ENCODE measurements at places on chromosomes 11 and 22.

- DNase-seq: no peak
Measured at GRCh38 chr11:116823031-116823843, at the start of gene APOA4. Gene APOA4, minus strand, starts transcription at chr11:116823304. Its CDS starts 113 bp downstream, at chr11:116823191.

- no peak for DNase-seq
Measured at GRCh38 chr11:46331282-46331984, 15.8 kb upstream of the DGKZ start.

DNA sequence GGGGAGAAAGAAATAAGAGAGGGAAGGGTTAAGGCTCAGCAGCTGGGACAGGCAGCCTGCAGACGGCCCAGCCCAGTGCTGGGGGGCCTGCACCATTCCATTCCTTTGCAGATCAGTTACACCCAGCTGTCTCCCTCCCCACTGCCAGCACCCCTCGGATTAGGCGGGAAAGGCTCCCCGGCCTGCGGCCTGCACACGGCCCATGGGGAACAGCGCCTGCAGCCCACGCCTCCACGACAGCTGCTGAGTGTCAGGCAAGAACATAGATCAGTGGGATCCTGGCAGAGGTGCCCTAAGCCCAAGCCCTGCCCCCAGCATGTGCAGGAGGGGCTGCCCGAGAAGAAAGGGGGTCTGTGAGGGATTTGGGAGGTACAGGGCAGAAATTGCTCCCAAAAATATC is 65.8 kb upstream of the MYOD1 start:
- no peak for DNase-seq

DNA sequence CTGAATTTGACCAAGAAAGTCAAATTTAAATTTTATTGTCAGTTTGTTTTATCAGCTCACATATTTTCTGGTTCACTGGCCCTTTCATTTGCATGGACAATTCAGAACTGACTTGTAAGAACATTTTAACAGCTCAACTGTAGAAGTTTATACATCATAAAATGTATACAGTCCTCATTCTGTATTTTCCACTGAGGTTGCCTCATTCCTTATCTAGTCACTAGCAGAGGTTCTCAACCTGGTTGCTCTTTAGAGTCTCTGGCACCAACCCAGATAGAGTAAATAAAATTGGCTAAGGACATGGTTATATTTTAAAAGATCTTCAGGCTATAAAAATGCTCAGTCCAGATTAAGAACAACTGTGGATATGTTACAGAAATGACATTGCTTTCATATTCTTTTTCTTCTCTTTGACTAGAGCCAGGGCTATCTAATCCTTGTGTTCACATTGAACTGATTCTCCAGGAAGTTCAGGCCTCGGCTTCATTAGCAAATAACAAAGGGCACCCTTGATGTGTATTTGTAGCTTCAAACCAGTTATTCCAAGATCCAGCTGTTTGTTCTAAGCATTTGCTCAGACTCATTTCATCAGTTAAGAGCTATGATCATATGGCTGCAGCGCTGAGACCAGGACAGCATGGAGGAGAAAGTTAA is 782.5 kb downstream of the ETS1 start:
- DNase-seq: no peak

DNA sequence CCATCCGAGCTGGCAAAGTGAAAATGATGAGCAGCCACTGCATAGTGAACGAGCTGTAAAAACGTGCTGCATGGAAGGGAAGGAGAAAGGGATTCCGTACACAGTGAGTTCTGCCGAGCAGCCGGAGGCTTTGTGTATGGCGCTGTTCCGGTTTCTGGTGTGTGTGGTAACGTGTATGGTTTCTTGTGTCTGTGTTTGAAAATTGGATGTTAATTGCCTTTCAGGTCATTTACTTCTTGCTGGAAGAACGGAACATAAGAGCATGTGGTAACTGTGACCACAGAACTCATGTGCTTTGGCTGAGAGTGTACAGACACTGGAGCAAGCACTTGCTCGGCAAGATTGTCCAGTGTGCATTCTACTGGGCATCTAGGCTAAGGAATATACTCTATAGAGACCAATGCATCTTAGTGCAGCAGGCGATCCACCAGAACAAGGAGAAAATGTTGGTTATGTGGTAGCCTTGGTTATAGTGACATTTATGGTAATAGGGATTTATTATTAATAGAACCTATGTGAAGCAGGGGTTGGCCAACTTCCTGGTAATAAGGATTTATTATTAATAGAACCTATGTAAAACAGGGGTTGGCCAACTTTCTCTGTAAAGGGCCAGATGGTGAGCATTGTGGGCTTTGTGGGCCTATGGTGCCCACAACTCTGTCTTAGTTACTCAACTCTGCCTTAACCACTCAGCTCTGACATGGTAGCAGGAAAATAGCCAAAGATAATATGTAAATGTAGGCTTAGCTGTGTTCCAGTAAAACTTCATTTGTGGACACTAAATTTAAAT is 49.2 kb downstream of the GRAMD1B start:
- DNase-seq: peak; percentile 83

GRCh38 chr11:1772270-1773130 is 8.8 kb upstream of the CTSD start:
- DNase-seq: no peak

- DNase-seq: no peak
Measured at GRCh38 chr11:95363164-95363563, 132.2 kb upstream of the SESN3 start.

DNA sequence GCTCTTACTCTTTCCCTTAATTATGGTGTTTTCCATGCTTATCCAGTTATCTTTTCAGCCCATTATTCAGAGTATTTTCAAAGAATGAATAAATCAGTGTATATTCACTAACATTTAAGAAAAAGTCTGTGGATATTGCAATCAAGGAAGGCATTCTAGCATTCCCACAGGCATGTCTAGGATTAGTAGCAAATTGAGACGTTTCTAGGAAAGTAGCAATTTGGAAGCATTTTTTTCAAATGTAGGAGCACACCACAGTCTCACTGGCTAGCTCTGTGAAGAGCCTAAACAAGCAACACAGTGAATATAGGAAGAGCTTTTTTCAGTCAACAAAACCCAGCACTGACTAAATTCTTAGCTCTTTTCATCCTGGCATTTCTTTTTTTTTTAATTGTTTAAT is 65.4 kb downstream of the CCDC34 start:
- no peak for DNase-seq

DNA sequence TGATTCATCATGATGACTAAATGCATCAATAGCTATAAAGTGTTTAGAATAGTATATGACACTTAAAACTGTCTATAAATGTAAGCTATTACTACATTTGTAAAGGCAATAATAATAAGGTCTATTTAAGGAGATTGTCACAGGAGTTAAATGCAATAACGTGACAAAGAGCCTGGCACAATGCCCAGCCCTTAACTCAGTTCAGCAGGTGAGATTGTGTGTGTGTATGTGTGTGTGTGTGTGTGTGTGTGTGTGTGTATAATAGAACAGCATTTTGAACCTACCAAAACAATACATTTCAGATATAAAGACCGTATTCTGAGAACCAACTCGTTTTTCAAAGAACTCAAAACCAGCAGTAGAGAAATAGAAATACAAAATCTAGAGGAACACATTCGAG is 177.5 kb downstream of the MYO18B start:
- DNase-seq: no peak

DNA sequence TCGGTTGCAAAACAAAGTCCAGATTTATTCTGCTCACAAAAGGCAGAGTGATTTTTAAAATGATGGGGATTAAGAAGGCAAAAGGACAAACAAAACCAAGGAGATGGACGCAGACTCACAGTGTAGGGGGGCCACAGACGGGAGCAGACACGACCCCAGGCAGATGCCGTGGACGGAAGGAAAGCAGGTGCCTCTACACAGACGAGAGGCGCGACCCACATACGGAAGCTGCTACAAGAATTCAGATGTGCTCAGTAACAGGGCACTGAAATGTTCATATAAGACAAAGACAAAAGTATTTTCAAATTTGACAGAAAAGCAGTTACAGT is 148.9 kb downstream of the BRD1 start:
- no peak for DNase-seq

DNA sequence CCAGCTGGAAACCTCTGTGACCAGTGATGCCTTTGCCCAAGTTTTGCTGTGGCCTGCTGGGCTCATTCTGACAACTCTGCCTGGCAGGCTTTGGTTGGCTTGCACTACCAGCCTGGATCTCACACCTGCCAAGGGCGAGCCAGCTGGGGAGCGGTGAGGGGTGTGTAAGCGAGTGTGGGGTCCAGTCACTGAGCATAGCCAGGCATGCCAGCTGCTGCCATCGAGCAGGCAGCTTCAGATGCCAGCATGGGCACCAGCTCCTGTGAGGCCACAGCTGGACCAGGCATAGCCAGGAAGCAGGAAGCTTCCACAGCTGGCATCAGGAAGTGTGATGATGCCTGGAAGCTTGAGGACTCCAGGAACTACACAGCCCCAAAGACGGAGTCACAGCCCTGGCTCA is 1674.6 kb downstream of the LRRC4C start:
- no peak for DNase-seq

GRCh38 chr22:26671317-26672059 is 14.1 kb downstream of the MIAT start:
- DNase-seq: no peak

GRCh38 chr22:28015676-28016601 is 96.9 kb upstream of the PITPNB start:
- no peak for DNase-seq

DNA sequence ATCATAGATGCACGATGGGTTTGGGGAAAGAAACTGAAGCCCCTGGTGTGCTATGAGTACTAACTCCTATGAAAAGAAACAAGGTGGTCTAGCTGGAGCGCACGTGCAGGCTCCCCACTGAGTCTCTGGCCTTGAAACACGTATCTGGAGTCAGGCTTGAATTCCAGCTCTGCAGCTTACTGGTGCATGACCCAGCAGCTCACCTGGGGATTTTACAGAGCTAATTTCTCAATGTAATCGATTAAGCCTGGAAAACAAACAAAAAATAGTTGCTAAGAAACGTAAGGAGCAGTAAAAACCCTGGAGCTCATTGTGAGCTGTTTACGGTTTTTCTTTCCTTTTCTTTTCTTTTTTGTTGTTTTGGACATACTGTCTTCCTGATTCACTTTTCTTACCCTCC is 12.3 kb downstream of the KCNJ1 start:
- DNase-seq: no peak

DNA sequence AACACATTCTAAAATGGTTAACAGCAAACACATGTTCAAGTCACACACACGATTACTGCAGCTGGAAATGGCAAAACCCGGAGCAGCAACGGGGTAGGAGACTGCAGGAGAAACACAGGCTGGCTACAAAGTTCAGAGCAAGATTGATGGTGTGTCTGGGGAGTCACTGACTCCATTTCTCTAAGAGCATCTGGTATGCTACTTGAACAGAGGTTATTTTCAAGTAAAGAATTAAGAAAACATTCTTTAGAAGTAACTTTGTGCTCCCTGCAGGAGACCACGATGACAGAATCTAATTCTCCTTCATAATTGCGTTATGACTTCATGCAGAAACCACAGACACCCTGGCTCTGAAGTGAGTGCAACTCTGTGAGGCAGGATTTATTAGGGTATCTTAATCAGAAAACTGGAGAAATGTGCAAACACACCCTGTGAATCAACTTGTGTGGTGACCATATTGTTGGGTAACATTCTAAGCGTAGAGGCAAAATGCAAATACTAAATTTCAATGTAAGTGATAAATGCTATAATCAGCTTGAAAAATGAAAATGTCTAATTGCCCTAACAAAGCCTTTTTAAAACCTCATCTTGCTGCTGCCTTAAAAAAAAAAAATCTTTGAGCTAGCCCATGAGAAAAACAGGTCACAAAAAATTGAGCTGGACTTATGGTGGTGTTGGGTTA is 303.0 kb downstream of the CADM1 start:
- DNase-seq: no peak

GRCh38 chr11:105000797-105001196 is 22.2 kb downstream of the CASP5 start:
- peak; percentile 61 for DNase-seq

- DNase-seq: no peak
Measured at GRCh38 chr11:118295815-118296454, 8.6 kb upstream of the CD3E start.

- DNase-seq: no peak
Measured at GRCh38 chr11:10287140-10287539, 6.9 kb downstream of the SBF2 start.

- DNase-seq: no peak
Measured at GRCh38 chr11:103602840-103603239, 433.6 kb upstream of the DDI1 start.

- no peak for DNase-seq
Measured at GRCh38 chr11:113538451-113539412, 63.5 kb upstream of the DRD2 start.

DNA sequence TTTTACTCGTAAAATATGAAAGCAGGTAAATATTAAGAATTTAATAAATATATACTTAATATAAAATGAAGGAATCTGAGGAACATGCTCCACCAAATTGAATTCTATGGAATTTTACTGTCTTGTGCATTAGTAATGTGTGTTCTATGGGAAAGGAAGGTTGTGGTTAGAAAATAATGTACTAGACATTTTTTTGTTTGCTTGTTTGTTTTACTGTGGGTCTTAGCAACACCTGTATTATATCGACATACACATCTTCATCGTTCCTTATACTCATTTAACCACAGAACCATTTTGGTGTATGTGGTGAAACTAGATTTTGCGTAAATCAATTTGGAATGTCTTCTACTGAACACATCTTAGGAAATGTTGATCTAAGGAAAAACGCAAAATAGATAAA is 114.1 kb upstream of the MTMR2 start:
- DNase-seq: no peak

DNA sequence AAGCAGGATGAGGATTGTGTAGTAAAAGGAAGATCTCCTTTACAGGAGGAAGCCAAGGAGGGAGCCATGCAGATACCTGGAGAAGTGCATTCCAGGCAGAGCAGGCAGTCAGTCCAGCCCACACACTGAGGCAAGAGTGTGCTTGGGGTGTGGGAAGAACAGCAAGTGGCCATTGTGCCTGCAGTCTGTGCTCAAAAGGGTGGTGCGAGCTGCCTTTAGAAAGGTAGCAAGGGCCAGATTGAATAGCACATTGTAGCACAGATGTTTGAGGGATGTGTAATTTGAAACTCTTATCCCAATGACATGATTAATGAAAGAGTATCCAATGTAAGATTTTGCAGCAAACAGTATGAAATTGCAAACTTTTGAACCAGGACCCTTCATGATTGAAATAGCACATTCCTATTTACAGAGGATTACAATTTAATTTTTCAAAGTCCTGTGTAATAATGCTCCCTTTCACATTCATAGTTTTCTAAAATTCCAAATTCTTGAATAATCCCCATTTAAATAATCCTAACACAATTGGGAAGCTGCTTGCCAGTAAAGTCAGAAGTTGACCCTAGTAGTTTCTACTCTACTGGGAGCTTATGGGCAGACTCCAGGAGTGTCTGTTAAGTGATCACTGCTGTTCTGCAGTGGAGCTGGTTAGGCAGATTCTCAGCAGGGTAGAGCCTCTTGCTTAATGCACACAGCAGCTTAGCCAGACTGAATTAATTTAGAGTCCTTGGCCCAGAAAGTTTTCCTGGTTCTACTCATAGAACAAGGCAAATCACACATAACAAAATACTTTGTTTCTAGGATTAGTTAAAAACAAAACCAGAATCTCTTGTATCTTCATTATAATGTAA is 78.1 kb downstream of the CYB5R2 start:
- DNase-seq: no peak
